ENCODE measurements at places on chromosomes 12 and 14.

DNA sequence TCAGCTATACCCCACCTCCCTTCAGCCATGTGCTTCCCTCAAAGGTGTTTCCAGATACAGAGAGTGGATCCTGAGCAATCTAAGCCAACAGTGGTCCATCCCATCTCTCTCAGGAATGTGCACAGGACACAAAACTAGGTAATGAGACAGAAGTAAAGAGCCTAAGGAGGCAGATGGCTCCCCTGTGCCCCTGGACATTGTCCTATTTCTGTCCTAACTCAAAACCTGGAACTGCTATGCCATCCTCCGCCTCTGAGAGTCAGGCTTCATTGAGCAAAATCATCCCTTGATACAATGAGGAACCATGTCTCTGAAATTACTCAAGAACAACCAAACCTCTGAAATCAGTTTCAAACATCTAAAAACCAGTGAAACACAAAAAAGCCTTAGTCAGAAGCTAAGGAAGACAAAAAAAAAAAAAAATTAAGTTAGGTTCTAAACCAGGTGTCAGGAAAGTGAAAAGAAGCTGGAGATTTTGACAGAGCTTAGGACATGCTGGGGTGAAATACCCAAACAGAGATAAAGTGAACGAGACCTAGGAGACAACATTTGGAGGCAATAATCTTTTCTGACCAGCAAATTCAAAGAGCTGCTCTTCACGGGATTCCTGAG lies 200.3 kb upstream of the PLEKHG7 start:
- DNase-seq: peak; percentile 37

GRCh38 chr14:59207506-59207933 lies 19.1 kb downstream of the DAAM1 start:
- DNase-seq: no peak

- peak; percentile 19 for DNase-seq
These were observed 2.2 kb downstream of the PDZRN4 start for GRCh38 chr12:41190338-41190737.

GRCh38 chr12:49869816-49870500 lies 27.1 kb upstream of the BCDIN3D start:
- DNase-seq: no peak

DNA sequence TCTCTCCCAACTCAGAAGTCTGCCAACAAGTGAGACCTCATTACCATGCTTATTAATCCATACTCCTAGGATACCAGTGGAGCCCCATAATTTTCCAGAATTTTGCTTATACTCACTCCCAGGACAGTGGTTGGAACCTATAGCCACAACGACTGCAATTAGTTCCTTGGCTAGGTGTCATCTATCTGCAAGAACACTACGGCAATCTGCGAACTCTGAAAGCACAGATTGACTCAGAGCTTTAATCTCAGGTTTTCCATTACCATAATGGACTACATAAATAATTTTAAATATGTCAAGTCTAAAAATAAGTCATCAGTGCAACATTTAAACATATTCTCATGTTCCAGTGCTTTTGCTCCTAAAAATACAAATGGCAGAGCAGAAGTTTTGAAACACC lies 33.4 kb downstream of the TMTC3 start:
- no peak for DNase-seq

- no peak for DNase-seq
These were observed 14.7 kb downstream of the CPSF6 start for GRCh38 chr12:69254046-69254445.

DNA sequence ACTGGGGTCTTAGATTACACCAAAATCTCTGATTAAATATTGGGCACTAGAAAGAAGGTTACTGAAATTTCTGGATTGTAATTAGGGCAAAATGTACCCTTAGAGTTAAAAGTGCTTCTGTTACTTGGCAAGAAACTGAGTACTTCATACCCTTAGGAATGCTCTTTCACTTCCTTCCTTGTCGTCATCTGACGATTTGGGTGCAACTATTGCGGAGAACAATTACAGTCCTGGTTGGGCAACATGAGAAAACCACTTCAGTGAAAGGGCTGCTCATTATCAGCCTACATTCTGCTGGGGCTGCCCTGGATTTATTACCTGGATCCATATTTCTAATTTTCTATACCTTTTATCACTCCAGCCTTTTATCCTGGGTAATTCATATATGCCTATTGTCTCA lies 348.5 kb upstream of the MDGA2 start:
- no peak for DNase-seq

GRCh38 chr14:65433646-65434045 lies 21.1 kb downstream of the FUT8 start:
- no peak for DNase-seq

DNA sequence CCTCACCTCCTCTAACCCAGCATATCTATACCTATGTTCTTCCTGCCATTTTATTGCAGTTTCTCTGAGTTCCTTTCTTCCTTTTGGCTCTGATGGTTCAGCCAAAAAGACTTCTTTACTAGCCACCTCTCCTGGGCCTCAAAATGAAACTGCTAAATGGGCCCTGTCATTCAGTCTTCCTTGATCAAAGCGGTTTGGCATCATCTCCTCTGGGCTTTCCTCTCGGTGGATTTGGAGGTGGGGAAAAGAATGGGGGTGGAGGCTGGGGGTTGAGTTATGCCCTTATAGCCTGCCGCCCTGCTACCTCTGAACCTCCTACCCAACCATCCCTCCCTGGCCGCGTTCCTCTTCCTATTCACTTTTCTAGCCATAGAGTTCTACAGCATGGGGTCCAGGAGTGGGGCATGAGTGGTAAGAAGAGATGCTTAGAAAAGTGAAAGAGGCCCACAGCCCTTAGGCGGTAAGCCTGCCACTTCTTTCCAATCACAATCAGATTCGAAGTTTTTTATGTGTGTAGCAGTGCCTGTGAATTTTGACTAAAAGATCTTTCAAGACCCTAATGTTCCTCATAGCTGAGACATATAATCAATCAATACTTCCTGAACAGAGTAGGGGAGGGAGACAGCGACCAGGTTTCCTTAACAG lies 2.5 kb downstream of the AJUBA start:
- no peak for DNase-seq

DNA sequence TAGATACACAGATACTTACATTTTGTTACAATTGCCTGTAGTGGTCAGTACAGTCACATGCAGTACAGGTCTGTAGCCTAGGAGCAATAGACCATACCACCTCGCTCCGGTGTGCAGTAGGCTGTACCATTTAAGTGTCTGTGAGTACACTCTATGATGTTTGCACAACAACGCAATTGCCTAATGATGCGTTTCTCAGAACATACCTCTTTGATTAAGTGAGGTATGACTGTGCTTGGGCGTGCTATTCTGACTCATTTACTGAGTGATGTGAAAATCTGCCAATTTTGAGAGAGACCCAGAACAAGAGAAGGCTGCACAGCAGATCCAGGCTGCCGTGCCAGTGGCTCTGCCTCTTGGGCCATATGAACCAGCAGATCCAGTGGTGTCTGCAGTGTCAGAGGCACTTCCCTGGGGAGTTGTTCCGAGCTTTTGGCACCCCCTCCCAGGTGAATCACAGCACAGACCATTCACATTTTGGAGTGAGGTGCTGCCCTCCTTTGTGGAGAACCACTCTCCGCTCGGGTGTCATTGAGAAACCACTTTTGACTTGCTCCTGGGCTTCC lies 20.4 kb downstream of the DLK1 start:
- no peak for DNase-seq

DNA sequence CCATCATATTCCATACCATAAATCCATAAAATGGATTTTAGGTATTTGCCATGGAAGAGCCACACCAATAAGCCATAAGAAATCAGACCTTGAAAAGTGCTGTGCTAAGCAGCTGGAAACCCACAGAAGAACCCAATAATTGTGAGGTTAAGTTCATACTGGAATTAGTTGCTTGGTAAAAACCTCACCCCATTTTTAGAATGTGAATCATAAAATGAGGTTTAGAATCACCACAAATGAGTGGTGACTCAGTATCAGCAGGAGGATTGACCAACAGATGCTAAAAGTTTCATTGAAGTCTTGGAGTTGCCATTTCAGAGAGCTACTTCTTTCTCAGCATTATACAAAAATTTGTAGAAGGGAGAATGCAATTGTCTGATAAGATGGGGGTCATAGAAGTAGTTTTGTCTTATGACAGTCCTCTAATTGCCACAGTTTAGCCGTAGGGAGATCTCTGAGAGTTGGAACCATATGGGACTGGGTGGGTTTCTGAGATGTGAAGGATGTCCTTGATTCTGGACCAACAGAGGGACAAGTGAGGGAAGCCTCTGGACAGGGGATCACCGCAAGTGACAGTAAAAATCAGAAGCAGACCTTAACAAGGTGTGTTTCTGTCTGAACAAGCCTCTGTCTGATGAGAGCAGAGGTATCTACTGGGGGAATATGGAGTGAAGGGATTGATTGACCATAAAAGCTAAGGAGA lies 1.4 kb upstream of the STON2 start:
- no peak for DNase-seq

GRCh38 chr14:71933001-71933587 lies 865 bp downstream of the RGS6 start:
- DNase-seq: no peak

DNA sequence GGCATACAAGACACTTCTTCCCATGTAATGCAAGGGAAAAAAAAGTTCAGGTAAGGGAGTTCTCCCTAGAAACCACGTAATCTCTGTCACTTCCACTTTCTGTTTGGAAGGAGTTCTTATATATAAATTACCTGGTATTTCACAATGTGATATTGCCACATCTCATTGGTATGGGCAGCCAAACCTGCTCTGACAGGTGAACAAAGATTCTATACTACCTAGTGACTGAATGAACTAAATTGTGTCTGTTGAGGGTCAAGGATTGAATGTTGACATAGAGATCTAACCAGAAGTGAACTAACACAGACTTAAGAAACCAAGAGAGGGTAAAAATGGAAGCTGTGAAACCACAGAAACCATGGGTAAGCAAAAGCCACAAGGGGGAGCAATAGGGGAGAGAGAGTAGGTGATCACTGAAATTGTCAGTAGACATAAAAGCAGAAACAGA lies 161.3 kb downstream of the RPL10L start:
- DNase-seq: no peak

- no peak for DNase-seq
These were observed 3.5 kb upstream of the EIF5 start for GRCh38 chr14:103330536-103330935.

DNA sequence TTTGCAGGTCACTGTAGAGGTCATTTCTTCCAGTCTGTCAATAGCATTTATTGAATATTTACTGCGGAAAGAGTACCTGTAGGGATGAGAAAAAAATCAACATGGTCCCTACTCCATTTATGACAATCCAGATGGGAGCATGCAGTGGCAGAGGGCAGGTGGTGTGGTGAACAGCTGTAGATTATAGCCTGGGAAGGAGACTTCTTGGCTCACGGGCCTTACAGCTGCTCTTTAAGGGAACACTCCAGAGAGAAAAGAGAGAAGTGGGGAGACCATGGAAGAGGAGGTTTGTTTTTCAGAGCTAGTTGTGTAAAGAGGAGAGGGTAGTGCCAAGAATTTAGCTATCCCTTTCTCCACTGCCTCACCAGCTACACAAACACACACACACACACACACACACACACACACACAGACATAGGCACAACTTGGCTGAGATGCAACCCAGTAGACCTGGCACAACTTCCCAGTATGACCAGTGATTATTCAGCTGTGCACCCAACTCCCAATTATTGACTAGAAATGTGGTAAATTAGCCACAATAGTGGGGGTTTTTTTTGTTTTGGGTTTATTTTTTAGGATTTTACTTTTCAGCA lies 41.0 kb downstream of the GPHB5 start:
- DNase-seq: no peak

GRCh38 chr12:119649202-119649808 lies 18.6 kb upstream of the PRKAB1 start:
- DNase-seq: no peak

DNA sequence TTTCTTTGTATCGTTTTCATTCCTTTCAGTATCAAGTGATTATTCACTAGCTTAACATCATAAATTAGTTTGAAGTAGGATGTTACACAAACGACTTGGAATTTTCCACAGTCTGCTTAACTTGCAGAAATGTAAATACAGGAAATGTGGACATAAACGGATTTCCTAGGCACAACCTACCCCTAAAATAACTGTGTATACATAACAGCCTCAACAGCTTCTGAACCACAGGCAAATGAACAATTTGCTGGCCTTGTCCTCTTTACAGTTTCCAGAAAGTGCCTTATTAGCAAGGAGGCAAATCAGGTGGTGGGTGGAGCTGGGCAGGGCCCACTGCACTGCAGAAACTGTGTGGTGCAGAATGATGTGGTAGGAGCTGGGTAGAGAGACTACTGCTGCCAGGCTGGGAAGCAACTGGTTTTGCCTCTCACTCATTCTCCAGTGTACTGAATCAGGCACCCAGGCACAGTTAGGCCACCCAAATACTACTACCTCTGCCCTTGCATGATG lies 14.1 kb downstream of the DRAM1 start:
- no peak for DNase-seq

- DNase-seq: no peak
These were observed 22.1 kb upstream of the LRRC9 start for GRCh38 chr14:59897757-59898383.

- no peak for DNase-seq
These were observed 34.3 kb downstream of the ERG28 start for GRCh38 chr14:75626396-75626795.

- DNase-seq: no peak
These were observed 879.5 kb downstream of the DIO2 start for GRCh38 chr14:79331830-79332229.

GRCh38 chr14:99524091-99524661 lies 43.0 kb downstream of the CCNK start:
- no peak for DNase-seq

DNA sequence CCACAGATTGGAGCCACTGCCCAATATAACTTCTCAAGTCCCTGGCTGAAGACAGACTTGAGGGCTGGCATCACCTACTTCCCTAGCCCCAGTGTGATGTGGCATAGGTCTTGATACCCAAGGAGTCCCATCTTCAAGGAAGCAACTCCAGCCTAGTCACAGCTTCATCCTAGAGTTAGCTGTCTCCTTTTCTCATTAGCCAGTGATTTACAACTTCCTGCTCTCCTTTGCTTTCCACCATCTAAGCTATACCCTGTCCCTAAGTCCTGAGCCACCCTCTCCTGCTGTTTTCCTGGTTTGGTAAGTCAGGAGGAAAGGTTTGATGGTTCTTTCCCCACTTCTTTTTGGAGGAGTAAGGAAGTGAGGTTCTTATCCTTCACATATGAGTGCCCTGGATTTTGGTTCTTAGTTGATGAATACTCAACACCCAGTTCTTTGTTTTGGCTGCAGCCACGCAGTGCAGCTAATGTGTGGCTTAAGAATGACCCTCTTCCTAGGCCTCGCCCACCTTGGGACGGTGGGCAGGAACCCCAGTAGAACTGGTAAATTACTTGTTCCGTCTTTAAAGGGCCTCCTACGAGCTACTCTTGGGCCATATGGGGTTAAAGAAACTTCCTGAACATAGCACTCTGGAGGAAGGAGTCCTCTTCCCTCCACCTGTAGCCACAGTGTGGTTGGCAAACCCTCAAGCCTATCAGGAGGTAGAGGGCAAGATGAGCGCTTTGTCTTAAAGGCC lies 3.9 kb upstream of the GPX2 start:
- no peak for DNase-seq

DNA sequence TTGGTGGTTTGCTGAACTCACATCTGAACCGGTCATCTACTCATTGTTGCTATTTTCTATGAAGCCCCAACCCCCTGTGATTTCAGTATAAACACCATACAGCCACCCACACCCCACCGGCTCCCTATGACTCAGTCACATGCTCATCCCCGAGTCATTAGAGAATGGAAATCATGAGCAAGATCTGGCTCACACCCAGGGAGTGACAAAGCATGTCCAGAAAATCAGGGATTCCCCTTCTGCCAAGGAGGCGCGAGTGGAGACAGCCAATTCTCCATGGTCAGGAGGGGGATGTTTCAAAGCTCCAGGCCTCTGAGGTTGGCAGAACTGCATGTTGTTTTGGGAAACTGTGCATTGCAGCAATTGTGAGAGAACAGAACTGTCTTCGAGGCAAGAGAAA lies 657.5 kb upstream of the TBX3 start:
- peak; percentile 67 for DNase-seq

- no peak for DNase-seq
These were observed 37.9 kb downstream of the GCN1 start for GRCh38 chr12:120156315-120157259.

All from tibial nerve (tissue), 4 donors.